ENCODE measurements at places on chromosomes 12 and 14.

GRCh38 chr12:94012590-94012989 lies 135.8 kb upstream of the PLXNC1 start:
- DNase-seq = no peak

DNA sequence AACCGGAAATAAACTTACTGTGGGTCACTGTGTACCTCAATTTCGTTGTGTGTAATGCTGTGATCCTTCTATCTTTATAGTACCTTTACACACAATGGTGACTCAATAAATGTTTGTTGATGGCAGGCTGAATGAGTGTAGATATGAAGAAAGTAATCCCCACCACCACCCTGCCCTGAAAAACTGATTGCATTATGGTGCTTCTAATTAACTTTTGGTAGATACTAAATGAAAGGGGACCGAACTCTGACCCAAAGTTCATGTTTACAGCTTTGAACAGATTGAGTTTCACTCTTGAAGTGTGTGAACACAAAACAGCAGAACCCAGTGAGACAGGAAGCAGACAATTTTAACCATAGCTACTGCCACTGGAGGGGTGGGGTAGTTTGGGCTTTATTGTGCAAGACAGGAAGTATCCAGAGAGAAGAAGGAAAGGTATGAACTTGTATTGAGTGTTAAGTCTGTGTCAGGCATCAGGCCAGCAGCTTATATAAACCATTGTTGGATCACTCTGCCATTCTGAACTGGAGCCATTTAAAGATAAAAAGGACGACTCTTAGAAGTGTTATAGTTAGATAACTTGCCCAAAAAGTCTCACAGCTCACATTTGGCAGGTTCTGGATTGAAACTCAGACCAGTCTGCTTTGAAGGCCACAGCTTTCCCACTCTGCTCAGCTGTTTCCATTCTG lies 197.0 kb upstream of the AMIGO2 start:
- DNase-seq = peak; percentile 30

DNA sequence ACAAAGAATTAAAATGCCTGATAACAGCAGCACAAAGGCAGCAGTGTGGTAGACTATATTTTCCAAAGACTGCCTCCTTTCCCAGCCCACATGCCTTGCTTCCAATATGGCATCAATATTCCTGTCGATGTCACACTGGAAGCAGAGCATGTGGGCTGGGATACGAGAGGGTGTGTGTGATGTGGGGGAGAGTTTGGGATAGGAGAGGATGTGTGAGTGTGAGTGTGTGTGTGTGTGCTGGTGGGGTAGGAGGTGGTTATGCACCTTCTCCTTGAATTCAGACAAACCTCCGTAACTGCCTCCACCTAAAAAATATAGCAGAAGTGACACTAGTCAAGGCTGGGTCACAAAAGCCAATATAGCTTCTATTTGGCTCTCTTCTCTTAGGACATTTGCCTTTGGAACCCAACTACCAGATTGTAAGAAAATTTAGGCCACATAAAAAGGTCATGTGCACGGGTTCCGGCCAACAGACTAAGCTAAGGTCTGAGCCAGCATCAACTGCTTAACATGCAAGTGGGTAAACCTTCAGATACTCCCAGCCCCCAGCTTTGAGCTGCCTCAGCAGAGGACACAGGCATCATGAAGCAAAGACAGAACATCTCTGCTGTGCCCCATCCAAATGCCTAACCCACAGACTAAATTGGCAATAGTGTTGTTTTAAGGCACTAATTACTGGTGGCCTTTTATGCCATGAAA lies 29.5 kb downstream of the SPPL3 start:
- no peak for DNase-seq

- DNase-seq = no peak
These were observed 242.9 kb downstream of the CHST11 start for GRCh38 chr12:104699489-104700190.

- DNase-seq = no peak
These were observed 57.0 kb downstream of the OTOGL start for GRCh38 chr12:80156306-80156705.

DNA sequence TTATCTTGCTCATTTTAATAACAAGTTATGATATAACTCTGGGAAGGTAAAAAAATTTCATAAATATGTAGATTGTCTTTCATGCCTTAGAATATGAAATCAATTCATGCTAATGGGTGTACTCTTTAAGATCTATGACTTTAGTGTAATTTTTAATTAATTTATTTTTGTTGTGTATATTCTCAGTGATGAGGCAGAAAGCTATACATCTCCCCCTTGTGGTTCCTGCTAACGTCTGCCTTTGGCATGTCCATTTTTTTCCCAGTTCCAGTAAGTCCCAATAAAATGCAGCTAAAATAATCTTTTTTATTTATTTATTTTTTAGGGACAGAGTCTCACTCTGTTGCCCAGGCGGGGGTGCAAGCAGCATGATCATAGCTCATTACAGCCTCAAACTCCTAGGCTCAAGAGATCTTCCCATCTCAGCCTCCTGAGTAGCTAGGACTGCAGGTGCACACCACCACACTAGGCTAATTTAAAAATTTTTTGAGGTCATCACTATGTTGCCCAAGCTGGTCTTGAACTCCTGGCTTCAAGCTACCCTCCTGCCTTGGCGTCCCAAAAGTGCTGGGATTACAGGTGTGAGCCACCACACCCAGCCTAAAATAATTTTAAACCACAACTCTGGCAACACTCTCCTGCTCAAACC lies 3.3 kb upstream of the CHURC1 start:
- peak; percentile 15 for DNase-seq

GRCh38 chr14:21287168-21287567 lies 7.3 kb downstream of the RPGRIP1 start:
- no peak for DNase-seq

- DNase-seq = no peak
These were observed 58.3 kb upstream of the PTPRB start for GRCh38 chr12:70695361-70696023.
